ENCODE measurements at places on chromosomes 6 and 20. TPM values are rescaled to one million over a fixed set of nuclear protein-coding genes. Genes with fewer than 3 reads are reported as not detected.

- no peaks in the 10 kb centered on the region for H3K27me3 ChIP-seq
- peak; percentile 73 for DNase-seq
- H3K4me1 ChIP-seq: no peaks in the 10 kb centered on the region
- no peaks in the 10 kb centered on the region for H3K36me3 ChIP-seq
- no peak overlapping the region for H3K27ac ChIP-seq
These were observed 159.7 kb upstream of the RPS6KA2 start for GRCh38 chr6:166786704-166787293.

DNA sequence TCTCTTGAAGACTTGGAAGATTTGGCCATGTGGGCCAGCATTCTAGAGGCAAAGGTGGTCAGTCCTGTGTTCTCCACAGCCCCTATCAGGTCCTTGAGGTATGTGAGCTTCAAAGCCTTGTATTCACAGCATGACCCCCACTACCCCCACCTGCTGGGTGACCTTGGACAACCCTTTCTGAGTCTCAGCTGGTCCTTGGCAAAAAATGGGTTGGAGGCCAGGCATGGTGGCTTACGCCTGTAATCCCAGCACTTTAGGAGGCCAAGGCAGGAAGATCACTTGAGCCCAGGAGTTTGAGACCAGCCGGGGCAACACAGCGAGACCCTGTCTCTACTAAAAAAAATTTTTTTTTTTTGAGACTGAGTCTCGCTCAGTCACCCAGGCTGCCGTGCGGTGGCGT, 42.6 kb downstream of the UBE2V1 start:
- H3K27me3 ChIP-seq: no peaks in the 10 kb centered on the region
- no peak overlapping the region for H3K27ac ChIP-seq
- no peaks in the 10 kb centered on the region for H3K4me1 ChIP-seq
- H3K4me3 ChIP-seq: no peak overlapping the region

The HLA-G gene
- 0.35 TPM for total RNA-seq

DNA sequence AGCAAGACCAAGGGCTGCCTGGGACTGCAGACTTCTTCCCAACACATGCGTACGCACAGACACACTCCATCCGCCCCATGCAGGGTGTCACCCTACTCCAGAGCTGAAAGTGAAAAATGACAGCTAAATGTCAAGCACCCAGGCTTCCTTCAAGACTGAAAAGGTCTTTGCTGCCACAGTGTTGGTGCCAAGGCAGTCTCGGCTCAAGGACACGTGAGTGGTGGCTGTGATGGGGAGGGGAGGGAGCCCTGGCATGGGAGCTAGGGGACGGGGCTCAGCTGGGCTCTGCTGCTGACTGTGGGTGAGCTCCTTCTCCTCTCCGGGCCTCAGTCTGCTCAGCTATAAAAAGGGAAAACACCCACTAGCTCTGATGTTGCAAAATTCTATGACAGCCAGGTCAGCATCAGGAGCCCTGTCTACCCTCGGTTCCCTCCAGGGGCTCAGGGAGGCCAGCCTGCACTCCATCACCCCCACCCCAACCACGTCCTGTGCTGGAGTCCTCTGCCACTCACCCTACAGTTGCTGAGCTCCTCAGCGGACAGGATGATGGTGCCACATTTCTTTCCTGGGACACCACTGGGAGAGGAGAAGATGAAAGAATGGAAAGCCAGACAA, 47.6 kb downstream of the CPNE5 start:
- DNase-seq: no peak
- H3K4me3 ChIP-seq: no peak overlapping the region
- no peaks in the 10 kb centered on the region for H3K36me3 ChIP-seq

DNA sequence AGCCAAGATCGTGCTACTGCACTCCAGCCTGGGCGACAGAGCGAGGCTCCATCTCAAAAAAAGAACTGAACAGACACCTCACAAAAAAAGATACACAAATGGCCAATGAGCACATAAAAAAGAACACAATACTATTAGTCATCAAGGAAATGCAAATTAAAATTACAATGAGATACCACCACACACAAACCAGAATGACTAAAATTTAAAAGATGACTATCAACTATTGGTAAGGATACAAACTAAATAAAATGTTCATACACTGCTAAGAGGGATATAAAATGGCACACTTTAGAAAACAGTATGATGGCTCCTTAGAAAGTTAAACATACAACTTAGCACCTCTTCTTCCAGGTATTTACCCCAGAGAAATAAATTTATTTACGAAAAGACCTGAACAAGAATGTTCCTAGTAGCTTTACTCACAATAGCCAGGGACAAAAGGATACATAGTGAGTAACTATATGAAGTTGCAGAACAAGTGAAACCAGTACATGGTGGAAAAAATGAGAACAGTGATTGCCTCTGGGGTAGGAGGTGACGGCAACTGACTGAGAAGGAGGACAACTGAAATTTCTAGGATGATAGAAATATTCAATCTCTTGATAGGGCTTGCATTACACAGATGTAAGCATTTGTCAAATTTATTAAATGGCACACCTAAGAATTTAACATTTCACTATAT, 53.2 kb downstream of the FAM8A1 start:
- peaks cover 5% of the 10 kb centered on the region for H3K36me3 ChIP-seq

GRCh38 chr20:21134883-21135493, 9.1 kb downstream of the KIZ start:
- no peaks in the 10 kb centered on the region for H3K4me1 ChIP-seq
- peaks cover 7% of the 10 kb centered on the region for H3K36me3 ChIP-seq
- no peak overlapping the region for H3K4me3 ChIP-seq
- H3K27ac ChIP-seq: no peak overlapping the region
- no peak for DNase-seq

GRCh38 chr6:132247381-132248159, 153.7 kb downstream of the MOXD1 start:
- no peaks in the 10 kb centered on the region for H3K27me3 ChIP-seq
- no peak overlapping the region for H3K27ac ChIP-seq
- no peaks in the 10 kb centered on the region for H3K4me1 ChIP-seq
- DNase-seq: no peak

GRCh38 chr20:19868441-19868840, 110.4 kb downstream of the RIN2 start:
- no peak overlapping the region for H3K4me3 ChIP-seq
- no peak for DNase-seq
- H3K4me1 ChIP-seq: no peaks in the 10 kb centered on the region
- no peak overlapping the region for H3K27ac ChIP-seq
- no peaks in the 10 kb centered on the region for H3K27me3 ChIP-seq

The ULBP2 gene
- total RNA-seq: 1.3 TPM

The DSP gene
- 96.2 TPM for total RNA-seq

The TSHZ2 gene
- 15.5 TPM for total RNA-seq

DNA sequence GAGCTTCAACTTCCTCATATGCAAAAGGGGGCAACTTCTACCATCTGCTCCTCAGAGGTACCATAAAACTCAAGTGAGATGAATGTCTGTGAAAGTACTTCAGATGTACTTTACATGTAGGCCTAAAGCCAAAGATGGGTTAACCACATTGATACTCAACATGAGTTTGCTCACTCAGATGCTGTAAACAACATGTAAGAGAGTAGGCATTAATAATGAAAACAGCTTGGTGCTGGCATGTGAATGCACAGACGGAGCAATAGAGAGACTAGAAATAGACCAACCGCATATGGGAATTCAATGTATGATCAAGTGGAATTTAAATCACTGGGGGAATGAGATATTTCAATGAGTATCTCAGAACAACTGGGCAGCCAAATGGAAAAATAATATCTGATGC, 143.8 kb upstream of the CDYL start:
- no peak overlapping the region for H3K4me3 ChIP-seq
- no peaks in the 10 kb centered on the region for H3K27me3 ChIP-seq
- DNase-seq: no peak
- no peaks in the 10 kb centered on the region for H3K4me1 ChIP-seq
- no peak overlapping the region for H3K27ac ChIP-seq

GRCh38 chr6:235763-236360, 56.4 kb upstream of the DUSP22 start:
- DNase-seq: no peak
- H3K27ac ChIP-seq: no peak overlapping the region
- H3K4me3 ChIP-seq: no peak overlapping the region
- H3K27me3 ChIP-seq: no peaks in the 10 kb centered on the region

The SLC13A3 gene
- 31.5 TPM for total RNA-seq

The FGD2 gene
- 49.5 TPM for total RNA-seq

GRCh38 chr6:157898169-157898568, 75.1 kb downstream of the SNX9 start:
- peaks cover 6% of the 10 kb centered on the region for H3K36me3 ChIP-seq
- H3K27me3 ChIP-seq: no peaks in the 10 kb centered on the region
- no peak overlapping the region for H3K4me3 ChIP-seq

GRCh38 chr6:75143191-75143590, 62.7 kb downstream of the COL12A1 start:
- no peak for DNase-seq
- H3K4me3 ChIP-seq: no peak overlapping the region
- no peaks in the 10 kb centered on the region for H3K36me3 ChIP-seq
- no peaks in the 10 kb centered on the region for H3K27me3 ChIP-seq

DNA sequence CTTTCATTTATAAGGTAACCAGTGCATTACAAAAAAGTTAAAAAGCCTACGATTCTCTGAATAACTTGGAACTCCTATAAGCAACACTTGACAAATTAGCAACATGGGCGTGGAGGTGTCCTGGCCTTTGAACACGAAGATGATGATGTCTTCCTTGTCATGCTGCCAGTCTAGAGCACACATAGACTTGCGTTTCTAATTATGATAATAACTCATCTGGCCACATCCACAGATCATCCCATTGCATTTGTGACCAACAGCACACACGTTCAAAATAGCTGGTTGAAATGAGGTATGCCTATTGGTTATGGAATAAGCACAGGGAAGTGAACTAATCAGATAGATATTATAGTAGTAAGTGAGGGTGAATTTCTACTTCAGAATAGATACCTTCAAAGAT, 608.9 kb downstream of the PRKN start:
- no peaks in the 10 kb centered on the region for H3K27me3 ChIP-seq
- no peak overlapping the region for H3K27ac ChIP-seq
- H3K4me1 ChIP-seq: no peaks in the 10 kb centered on the region

GRCh38 chr6:119313937-119314884, 35.4 kb downstream of the MAN1A1 start:
- peak overlapping the region; percentile 48 for H3K27ac ChIP-seq
- DNase-seq: no peak
- H3K36me3 ChIP-seq: no peaks in the 10 kb centered on the region
- no peaks in the 10 kb centered on the region for H3K4me1 ChIP-seq

The ZNFX1 gene
- total RNA-seq: 44.0 TPM

The PTCRA gene
- total RNA-seq: not detected

DNA sequence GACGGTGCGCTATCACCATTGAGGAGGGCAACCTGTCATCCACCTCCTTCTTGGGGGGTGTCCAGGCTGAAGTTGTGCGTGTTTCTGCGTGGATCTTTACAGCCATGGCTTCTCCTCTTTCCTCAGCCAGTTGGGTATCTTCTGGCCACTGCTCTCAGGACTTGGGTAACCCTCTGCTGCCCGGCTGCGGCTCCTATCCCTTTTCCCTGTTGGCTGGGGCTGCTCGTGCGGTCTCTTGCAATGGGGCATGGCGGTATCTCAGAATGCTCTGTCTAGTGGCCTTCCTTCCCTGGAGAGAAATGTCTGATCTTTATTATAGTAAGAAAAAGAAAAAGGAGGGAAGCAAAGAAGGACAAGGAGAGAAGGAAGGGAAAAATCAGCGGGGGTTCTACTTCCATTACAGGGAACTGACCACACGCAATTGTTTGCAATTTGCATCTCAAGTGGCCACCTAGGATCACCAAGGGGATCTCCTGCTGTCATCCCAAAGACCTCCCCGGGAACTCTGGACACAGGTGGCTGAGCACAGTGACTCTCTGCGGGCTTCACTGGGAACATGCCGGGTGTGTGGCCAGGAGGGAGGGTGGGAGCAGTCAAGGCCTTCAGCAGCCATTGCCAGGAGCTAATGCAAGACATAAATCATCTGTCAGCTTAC, 60.8 kb downstream of the NPEPL1 start:
- DNase-seq: no peak
- no peaks in the 10 kb centered on the region for H3K36me3 ChIP-seq
- no peaks in the 10 kb centered on the region for H3K4me1 ChIP-seq

The MANEA gene
- 15.6 TPM for total RNA-seq

The ZNF831 gene
- 1.9 TPM for total RNA-seq

DNA sequence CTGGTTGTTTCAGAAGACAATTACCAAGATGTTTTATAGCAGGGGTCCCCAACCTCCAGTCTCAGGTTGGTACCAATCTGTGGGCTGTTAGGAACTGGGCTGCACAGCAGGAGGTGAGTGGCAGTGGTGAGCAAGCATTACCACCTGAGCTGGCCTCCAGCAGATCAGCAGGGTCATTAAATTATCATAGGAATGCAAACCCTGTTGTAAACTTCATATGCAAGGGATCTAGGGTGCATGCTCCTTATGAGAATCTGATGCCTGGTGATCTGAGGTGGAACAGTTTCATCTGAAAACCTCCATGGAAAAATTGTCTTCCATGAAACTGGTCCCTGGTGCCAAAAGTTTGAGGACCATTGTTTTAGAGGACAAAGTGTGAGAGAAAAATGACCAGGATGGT, 240.6 kb downstream of the GRM1 start:
- no peaks in the 10 kb centered on the region for H3K36me3 ChIP-seq
- H3K4me3 ChIP-seq: no peak overlapping the region
- H3K4me1 ChIP-seq: no peaks in the 10 kb centered on the region

The KCNG1 gene
- 0.35 TPM for total RNA-seq

DNA sequence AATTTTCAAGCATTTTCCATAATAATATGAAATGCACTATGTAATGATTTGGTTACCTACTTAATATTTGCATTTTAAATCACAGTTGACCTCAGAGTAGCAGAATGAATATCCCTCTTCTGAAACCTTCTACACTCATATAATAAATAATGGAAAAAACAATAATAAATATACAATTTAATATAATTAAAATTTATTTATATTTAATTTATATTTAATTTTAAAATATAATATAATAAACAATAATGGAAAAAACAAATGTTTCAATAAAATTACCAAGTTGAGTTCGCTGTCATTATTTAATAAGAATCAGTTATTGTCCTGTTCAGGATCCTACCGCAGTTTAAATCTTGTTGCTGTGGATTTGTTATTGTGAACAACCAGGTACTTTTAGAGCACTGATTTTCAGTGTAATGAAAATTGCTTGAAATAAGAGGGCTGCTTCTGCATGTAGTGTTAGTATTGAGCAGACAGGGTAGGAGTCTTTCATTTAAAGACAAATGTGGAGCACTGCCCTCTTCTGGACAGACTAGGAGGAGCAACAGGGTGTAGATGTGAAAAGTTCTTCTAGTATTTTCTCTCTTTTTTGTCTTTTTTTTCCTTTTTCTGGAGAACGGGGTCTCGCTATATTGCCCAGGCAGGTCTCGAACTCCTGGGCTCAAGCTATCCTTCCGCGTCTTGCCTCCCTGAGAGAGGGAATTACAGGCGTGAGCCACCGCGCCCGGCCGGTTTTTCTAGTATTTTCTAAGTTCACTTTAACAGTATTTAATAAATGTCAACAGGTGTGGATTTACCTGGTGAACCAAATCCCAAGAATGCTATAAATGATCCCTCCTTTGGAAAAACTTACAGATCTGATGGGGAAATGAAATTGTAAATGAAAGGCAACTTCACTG, 13.6 kb downstream of the TRAPPC3L start:
- H3K27me3 ChIP-seq: no peaks in the 10 kb centered on the region
- H3K27ac ChIP-seq: no peak overlapping the region
- peaks cover 7% of the 10 kb centered on the region for H3K4me1 ChIP-seq
- no peak for DNase-seq

- H3K4me3 ChIP-seq: no peak overlapping the region
- H3K36me3 ChIP-seq: no peaks in the 10 kb centered on the region
- no peak overlapping the region for H3K27ac ChIP-seq
- no peaks in the 10 kb centered on the region for H3K4me1 ChIP-seq
These were observed 197.4 kb downstream of the PTPRK start for GRCh38 chr6:128323011-128323410.
